ENCODE measurements at places on chromosomes 2 and 18.

GRCh38 chr2:32910883-32911598 is 35.7 kb upstream of the LTBP1 start:
- DNase-seq, result no peak

- no peak for DNase-seq
Measured at GRCh38 chr18:9715088-9715343, 6.9 kb downstream of the RAB31 start.

DNA sequence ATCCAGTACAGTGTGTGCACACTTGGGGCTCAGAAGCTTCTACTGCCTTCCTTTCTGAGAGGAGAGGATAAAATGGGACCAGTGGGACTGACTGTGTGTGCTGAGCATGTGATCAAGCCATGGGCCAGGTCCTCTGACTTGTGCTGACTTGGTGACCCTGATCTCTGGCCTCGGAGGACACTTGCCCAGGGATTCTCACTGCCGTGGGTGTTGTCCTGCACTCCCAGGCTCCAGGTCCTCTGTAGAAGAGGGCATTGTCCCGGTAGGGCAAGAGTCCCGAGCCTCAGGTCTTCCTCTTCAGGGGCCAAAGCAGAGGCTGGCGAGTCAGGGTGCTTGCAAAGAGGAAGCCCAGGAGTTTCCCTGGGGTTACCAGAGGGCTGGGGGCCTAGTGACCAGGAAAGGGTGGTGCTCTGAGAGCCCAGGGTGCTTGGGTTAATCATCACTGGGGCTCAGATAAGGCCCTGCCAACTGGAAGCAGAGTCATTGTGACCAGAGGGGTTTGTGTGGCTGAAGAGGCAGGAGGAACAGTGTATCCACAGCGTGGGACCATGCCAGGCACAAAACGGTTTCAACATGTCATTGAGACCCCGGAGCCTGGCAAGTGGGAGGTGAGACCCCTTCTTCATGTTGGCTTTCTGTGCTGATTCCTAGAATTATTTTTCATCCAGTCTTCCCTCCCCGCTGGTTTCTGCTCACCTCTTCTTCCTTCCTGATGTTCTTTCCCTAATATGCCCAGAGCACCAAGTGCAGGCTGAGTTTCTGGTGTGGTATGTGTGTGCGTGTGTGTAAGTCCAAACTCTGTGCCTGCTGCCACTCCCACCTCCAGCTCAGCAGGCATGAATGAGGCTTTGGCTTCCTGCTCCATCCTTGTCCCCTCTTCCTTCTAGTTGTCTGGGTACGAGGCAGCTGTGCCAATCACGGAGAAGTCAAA is at the start of gene GCKR:
Gene GCKR, plus strand, starts transcription at position 483 of the 931 bp plus-strand sequence. Its CDS starts 66 bp downstream, at position 549.
- DNase-seq, result no peak

GRCh38 chr18:78754311-78755043 is 225.1 kb upstream of the SALL3 start:
- no peak for DNase-seq

GRCh38 chr18:6598657-6599056 is 130.9 kb upstream of the ARHGAP28 start:
- no peak for DNase-seq

GRCh38 chr18:68607852-68608251 is 107.1 kb downstream of the TMX3 start:
- no peak for DNase-seq

DNA sequence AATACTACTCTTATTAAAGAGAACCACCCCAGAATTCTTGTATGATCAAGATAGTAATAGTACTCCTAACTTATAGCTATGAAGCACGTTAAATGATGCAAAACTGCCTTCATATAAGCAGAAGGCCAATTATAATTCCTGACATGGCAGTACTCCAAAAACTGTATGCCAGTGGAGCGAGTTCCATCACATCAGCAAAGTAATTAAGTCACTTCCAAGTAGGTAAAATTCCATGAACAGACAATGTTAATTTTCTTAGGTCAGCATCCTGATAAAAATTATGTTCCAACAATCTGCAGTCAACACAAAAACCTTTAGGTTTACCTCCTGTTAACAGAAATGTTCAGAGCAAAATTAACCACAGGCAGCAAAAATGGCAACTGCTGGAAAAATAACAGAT is 136.7 kb downstream of the CDH2 start:
- no peak for DNase-seq

GRCh38 chr18:10100941-10101701 is 187.3 kb downstream of the VAPA start:
- no peak for DNase-seq

- DNase-seq, result no peak
Measured at GRCh38 chr2:134564549-134564948, 154.3 kb downstream of the TMEM163 start.

DNA sequence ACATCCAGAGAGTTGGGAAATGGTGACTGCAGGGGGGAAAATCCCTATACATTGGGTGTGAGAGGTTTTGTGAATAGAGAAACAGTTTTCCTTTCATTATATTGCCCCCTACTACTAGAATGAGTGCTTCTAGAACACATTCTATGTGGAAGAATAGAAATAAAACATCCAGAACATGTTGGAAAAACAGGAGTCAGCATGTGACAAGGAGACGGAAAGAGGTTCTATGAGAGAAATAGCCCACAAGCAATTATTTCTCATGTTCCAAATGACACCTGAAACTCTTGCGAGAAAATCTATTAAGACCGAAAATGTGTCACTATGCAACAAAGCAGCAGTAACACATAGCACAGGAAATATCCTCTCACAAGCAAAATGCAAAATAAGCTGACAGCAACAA is 202.7 kb upstream of the SPOPL start:
- DNase-seq, result no peak

DNA sequence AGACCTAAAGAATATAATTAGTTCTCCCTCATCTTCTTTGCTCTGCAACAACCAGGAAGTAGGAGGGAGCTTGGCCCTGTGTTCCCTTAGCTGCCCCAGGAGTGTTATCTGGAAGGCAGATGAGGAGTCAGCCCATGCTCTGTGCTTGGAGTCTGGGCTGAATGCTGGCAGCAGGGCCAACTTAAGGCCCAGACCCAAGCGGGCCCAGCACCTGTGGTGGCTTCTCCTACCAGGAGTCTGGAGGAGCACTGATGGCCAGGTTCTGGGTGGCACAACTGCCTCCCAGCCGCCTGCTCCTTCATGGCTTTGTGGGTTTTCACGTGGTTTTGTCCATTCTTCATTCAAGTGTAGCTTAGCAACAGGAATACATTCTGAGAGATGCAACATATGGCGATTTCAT is 1910.7 kb upstream of the LRRTM1 start:
- no peak for DNase-seq

GRCh38 chr2:224211181-224211480 is 172.0 kb upstream of the SERPINE2 start:
- DNase-seq, result no peak

DNA sequence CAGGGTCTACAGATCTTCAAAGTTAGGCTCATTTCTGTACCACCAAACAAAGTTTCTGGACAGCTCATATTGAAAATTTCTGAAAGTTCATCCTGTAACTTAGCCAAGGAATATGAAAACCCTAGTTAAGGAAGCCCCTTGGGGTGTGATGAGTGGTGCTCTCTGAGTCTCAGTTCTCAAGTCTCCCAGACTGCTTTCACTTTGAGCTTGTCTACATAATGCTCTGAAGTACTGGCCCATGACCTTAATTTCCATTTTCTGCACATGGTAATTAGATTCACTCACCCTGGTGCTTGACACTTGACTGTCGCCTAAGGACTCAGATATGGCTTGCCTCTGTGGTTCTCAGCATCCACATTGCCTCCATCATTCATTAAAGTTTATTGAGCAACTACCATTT is 51.7 kb upstream of the SATB2 start:
- no peak for DNase-seq

DNA sequence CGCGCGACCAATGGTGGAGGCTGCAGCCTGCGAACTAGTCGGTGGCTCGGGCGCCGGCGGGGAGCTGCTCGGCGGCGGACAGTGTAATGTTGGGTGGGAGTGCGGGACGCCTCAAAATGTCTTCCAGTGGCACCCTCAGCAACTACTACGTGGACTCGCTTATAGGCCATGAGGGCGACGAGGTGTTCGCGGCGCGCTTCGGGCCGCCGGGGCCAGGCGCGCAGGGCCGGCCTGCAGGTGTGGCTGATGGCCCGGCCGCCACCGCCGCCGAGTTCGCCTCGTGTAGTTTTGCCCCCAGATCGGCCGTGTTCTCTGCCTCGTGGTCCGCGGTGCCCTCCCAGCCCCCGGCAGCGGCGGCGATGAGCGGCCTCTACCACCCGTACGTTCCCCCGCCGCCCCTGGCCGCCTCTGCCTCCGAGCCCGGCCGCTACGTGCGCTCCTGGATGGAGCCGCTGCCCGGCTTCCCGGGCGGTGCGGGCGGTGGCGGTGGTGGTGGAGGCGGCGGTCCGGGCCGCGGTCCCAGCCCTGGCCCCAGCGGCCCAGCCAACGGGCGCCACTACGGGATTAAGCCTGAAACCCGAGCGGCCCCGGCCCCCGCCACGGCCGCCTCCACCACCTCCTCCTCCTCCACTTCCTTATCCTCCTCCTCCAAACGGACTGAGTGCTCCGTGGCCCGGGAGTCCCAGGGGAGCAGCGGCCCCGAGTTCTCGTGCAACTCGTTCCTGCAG is at the start of gene HOXD9:
Gene HOXD9, plus strand, starts transcription at position 37 of the 728 bp plus-strand sequence. Its CDS starts 50 bp downstream, at position 87.
- DNase-seq, result no peak

DNA sequence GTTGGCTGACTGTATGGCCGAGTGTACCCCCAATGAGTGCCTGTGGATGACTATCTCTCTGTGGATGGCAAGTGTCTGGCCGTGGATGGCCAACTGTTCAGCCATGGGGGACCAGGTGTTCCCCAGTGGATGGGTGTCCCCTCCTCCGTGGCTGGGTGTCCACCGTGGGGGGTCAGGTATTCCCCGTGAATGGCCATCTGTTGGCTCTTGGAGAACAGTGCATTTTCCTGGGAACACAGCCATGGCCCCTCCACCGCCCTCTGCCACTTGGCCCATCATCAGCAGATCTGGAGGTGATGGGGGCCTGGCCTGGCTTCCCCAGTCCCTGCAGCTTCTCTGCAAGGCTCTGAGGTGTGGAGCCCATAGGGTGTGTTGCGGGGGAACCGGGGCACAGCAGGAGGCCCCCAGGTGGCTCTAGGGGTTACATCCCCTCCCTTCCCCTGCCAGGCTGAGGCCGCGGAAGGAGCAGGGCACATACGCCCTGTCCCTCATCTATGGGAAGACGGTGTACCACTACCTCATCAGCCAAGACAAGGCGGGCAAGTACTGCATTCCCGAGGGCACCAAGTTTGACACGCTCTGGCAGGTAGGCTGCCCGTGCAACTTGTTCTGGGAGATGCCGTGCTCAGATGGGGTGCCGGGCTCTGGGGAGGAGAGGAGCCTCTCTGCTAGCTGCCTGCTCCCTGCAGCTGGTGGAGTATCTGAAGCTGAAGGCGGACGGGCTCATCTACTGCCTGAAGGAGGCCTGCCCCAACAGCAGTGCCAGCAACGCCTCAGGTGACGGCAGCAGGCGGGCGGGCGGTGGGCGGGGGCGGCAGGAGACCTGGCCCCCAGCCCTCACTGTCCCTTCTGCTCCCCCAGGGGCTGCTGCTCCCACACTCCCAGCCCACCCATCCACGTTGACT is 19.3 kb downstream of the ZAP70 start:
- DNase-seq, result no peak

DNA sequence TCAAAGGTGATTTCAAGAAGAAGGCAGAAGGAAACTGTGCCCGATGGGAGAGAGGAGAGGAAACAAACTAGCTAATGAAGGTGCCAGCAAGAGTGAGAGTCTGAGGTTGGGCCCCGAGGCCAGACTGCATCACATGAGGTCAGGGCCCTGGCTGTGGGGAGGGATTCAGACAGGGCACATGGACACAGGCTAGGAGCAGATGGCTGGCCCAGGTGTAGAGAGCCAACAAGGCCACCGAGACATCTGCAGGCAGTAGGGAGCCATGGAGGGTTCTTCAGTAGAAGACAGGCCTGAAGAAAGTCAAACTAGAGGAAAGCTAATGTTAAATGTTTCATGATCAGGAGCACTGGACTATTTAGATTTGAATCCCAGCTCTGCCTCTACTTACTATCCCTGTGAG is 755.0 kb upstream of the RAB6C start:
- no peak for DNase-seq

GRCh38 chr2:118738524-118739308 is 108.7 kb downstream of the EN1 start:
- no peak for DNase-seq

DNA sequence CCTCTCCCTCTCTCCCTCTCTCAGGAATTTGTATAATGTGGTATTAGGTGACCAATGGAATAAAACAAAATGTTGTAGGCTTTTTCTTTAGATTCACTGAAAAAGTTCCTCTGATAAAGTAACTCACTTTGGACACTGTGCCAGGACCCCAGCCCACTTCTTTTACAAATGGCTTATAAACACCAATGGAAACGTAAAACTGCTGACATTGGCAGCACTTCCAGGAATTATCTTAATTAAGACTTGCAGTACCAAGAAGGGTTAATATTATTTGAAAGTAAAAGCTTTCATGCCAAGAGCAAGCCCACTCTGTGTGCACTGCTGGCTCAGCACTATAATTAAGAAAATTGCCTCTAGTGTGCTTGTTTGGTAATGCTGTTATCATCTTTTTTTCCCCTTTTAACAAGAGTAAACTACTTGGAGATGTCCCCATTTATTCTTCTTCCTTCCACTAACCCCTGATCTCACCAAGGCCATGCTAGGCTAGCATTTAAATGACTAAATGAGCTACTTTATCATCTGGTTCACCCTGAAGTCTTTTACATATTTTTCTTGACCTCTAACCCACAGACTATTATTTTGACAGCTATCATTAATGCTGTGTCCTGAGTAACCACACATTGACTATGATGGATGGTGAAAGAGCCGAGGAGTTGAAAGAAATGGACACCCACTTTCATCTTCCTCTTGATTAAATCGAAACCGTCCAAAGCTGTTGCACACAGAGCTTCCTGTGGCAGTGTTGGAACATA is 232.2 kb upstream of the ETAA1 start:
- no peak for DNase-seq

DNA sequence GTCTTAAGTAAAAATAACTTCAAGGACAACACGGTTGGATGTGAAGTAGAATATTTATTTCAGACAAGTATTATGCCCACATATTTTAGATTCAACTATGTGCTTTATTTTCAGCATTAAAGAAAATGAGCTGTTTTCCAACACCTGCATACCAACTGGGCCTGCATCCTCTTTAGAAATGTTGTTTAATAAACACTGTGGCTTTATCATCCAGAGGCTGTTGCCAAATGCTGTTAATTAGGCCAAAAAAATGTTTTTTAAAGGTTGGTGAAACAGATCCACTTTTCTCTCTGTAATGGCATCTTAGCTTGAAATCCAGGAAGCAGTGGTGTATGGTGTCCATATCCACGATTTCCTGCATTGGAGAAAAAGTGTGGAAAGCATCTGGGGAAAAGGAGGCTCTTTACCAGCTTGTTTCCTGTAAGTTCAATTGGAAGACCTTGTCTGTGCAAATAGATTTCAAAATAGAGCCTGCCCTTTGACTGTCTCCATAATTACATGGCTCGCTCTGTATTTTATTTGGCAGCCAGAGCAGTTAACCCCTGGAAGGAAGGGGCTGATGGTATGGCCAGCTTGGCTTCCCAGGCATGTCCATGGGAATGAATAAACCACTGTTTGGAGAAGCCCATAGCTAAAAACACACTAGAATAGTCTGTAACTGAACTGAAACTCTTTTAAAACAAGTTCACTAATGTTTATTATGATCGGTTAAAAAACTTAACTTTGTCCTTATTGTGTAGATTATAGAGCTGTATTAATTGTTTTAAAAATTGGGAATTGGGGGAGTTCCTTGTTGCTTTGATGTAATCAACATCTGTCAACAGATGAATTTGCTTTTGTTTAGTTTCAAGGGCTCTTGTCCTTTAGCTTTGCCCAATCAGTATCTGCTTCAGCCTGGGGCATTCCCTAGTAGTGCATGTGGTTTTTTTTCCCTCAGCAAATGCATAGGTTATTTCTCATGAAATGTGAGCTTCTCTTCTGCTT is 33.0 kb upstream of the DLX1 start:
- no peak for DNase-seq

- DNase-seq, result no peak
Measured at GRCh38 chr2:138495384-138495783, 6.2 kb upstream of the SPOPL start.

Measured in amygdala (tissue), 56 donors.